T-helper 1 cell (primary cell): ENCODE measurements at places on chromosomes 7 and 10.

DNA sequence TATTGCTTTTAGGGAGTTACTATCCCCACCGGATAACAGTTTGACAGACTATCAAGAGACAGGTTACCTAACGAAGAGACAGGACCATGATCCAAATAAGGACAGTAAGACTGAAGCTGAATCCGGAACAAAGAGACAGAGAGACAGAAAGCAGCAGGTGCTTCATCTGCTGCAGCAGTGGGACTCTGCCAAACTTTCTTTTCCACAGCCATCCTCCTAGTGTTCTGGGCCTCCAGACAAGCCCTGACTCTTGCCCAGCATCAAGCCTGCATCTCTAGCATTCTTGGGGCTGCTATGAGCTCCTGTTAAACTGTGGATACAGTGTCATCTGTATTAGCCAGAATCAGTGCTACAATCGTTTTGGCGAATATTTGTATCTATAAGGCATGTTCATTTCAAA, 761.7 kb downstream of the GRID1 start:
- DNase-seq, result no peak

GRCh38 chr10:123019941-123020703, 11.3 kb downstream of the ACADSB start:
- DNase-seq, result no peak

GRCh38 chr7:25240340-25240739, 12.1 kb upstream of the NPVF start:
- DNase-seq, result no peak

- DNase-seq, result no peak
These were observed 312.1 kb downstream of the SKIDA1 start for GRCh38 chr10:21213381-21213780.

- no peak for DNase-seq
These were observed 80.4 kb upstream of the BMPER start for GRCh38 chr7:33824911-33825459.

DNA sequence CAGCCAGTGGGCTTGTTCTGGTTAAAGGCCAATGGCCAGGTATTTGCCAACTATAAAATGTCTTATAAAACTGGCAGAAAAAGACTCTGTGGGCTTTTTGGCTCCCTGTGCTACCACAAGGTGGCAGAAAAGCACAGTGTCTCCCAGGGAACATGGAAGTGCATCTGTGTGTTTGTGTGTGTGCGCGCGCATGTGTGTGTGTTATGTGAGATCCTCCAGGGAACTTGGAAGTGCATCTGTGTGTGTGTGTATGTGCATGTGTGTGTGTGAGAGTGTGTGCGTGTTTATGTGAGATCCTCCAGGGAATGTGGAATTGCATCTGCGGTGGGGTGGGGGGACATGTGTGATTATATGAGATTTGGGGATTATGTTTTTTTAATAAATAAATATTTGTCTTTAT, 30.2 kb upstream of the ABI1 start:
- DNase-seq, result peak; percentile 48

GRCh38 chr10:59073456-59074053, 102.9 kb upstream of the PHYHIPL start:
- DNase-seq, result no peak

DNA sequence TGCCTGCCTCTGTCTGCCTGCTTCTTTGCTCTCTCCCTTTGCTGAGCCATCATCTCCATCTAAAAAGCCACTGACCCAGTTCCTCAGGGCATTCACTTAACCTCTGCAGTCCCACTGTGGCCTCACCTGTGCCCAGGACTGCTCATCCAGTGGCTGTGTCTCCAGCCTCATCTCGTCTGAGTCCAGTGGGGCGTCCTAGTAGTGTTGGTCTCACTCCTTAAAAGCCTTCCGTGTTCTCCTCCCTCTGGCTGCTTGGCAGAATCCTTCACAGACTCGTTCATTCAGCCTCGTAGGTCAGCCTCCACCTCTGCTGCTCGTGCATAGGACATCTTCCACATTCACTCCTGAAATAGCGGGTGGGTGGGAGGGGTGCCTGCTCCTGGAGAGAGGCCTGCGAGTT, 7.3 kb downstream of the RARRES2 start:
- no peak for DNase-seq

GRCh38 chr7:24871770-24872169, 108.2 kb downstream of the OSBPL3 start:
- DNase-seq, result no peak

DNA sequence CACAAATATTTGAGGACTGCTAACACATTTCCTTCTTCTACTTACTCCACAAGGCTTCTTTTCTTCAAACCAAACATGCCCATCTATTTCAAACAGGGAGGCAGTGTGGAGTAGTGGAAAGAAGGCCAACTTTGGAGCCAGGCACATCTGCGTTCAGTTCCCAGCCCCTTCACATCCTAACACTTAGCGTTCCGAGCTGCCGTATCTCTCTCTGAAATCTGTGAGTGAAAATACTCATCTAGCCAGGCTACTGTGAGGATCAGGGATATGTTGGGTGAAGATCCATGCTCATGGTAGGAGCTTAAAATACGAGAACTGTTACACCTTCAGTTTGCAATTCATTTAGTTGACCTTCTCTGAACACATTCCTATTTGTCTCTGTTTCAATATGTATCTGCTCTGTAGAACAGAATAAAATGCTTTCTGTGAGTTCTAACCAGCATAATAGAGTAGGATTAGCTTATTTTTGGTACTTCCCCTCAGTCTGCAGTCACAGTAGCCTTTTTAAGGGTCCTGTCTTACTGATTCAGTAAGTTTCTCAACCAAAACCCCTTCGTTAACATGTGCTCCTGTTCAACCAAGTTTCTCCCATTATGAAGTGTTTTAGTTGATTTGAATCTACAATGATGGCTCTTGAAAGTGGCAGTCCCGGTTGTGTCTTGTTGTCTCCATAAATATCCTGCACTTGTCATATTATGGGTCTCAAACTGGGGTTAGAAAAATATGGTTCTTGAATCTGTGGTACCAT, 3.3 kb upstream of the MEST start:
- no peak for DNase-seq

- no peak for DNase-seq
These were observed 163.1 kb downstream of the SLIT1 start for GRCh38 chr10:97022616-97023015.

GRCh38 chr7:101502466-101503098, 126.5 kb downstream of the MYL10 start:
- DNase-seq, result no peak
